Stimulated activated CD4-positive, alpha-beta T cell treated with anti-CD3 and anti-CD28 coated beads, Interleukin-1b, Interleukin-23, amount 100 ng/mL, for 48 hours (primary cell): ENCODE measurements at places on chromosomes 16 and 17.

GRCh38 chr17:79707931-79708891 is 22.5 kb upstream of the ENPP7 start:
- peak; percentile 53 for DNase-seq

- DNase-seq = no peak
These were observed 90.2 kb upstream of the CCL2 start for GRCh38 chr17:34164837-34165236.

DNA sequence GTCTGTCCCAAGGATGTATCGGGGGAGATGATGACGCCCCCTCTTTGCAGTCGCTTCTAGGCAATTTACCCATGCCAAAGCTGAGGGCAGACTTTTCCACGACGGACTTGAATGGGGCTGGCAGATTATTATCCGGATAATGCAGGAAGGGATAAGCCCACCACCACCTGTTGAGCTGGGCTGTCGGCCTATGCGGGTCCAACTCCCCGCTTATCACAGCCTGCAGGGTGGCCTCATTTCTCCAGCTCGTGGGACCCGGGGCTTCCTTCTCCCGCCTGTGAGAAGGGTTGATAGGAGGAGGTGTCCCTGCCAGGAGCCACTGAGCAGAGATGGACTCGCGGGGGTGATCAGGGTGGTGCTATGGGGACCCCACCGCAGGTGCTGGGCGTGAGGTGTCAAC is 559 bp downstream of the CACNG5 start:
- DNase-seq = no peak

DNA sequence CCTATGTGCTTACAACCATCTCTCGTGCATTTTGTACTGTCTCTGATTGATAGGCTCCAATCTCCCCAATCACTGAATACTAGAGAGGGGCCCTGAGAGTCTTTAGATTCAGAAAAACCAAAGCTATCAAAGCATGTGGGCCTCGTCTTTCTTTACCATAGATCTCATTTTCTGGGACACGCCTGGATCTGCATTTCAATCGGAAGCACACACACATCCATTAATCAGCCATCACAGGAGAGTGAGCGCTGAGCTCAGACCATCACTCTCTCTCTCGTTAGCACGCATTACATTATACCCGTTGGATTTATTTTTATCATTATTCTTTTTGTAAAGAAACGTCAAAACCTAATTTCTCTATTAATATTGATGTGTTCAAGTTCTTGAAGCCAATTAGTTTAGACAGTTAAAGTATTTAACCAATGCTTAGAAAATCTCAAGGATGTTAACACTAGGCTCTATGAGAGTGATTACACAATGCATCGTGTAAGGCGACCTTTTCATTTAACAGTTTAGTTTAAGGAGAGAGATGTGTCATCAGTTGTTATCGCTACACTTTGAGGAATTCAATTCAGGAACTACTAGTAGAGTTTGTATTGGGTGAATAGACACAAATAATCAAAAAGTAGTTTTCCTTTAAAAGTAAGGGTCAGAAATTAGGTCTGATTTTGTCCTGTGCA is 650.7 kb downstream of the CDH8 start:
- DNase-seq = no peak

- no peak for DNase-seq
These were observed 43.5 kb downstream of the MAP1LC3B start for GRCh38 chr16:87435372-87436224.

DNA sequence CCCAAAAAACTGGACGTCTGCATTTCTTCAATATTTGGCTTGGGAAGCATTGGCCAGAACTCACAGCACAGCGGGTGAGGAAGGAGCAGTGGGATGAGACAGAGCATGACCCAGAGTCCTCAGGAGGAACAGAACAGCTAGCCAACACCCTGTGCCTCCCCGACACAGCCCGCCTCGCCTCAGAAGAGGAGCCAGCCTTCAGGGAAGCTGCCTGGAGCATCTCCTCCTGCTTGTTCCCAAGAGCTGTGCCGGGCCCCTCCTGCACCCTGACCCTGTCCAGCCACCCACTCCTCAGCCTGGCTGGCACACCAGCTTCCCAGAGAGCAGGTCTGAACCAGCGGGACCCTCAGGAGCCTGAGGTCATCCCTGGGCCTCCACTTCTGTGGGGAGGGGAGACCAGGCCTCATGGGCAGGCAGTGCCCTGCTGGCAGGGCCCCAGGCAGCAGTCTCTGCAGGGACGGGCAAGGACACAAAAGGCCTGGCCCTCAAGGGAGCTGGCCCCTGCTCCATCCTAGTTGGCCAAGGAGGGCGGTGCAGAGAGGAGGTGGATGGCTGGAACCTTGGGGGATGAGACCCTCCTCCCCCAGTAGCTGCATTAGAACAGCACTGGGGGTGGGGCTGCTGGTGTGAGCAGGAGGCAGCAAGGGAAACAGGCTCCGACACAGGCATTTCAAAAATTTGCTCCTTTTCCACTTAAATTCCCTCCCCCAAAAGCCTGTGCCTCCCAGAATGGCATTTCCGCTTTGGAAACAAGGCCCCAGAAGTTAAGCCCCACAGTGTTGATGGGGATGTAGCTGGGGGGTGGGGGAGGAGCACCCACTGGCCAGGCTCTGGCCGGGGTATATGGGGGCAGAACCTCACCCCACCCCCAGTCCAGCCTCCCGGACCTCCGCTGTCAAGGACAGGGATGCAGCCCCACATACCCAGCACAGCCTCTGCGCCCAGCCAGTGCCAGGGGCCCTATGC is 1.8 kb upstream of the BCAR1 start:
- no peak for DNase-seq

DNA sequence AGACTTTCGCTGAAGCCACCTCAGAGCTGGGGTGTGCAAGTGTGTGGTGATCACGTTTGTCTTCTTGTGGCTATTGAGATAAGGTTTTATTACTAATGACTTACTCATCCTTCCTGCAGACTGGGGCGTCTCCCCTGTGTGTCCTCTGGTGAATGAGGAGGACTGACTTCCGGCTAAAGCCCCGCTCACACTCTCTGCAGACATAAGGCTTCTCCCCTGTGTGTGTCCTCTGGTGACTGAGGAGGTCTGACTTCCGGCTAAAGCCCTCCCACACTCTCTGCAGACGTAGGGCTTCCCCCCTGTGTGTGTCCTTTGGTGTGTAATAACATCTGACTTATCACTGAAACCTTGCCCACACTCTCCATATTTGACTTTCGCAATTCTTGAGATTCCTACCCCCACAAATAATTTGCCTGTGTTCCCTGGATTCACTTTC is 19.4 kb downstream of the PRDM7 start:
- peak; percentile 21 for DNase-seq

- no peak for DNase-seq
These were observed at the start of gene SLC52A1 for GRCh38 chr17:5035315-5035714. Gene SLC52A1, minus strand, starts transcription at chr17:5035426. Its CDS starts 820 bp downstream, at chr17:5034606.

GRCh38 chr16:17939723-17940122 is 396.8 kb downstream of the NPIPA8 start:
- no peak for DNase-seq

DNA sequence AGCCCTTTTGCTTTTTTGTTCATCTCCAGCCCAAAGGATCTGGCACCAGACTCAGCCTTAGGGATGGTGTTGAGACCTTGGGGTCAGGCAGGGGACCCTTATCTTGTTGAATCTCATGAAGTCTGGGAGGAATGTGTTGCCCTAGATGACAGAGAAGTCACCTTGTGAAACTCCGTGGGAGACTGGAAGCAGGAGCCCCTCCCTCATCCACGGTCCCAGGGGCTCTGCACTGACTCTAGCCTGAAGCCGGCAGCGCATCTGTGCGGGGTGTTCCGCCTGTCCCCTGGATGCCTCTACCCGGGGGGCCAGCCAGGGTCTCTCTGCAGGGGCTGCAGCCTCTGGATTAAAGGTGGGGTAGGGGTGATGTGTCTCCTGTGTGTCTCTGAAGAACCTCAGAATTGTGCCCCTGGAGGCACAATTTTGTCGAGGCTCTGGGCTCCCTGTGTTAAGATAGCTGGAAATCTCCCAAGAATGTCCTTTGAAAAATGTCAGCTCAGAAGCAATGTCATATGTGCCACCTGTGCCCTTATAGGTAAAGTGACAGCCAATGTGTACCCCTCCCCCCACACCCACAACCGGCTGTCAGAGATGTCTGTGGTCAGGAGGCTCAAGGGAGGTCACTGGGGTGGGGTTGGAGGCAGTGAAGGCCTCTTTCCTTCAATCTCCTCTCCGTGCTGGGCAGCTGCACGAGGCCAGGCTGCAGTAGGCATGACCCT is 32.1 kb upstream of the CDC42EP4 start:
- no peak for DNase-seq

DNA sequence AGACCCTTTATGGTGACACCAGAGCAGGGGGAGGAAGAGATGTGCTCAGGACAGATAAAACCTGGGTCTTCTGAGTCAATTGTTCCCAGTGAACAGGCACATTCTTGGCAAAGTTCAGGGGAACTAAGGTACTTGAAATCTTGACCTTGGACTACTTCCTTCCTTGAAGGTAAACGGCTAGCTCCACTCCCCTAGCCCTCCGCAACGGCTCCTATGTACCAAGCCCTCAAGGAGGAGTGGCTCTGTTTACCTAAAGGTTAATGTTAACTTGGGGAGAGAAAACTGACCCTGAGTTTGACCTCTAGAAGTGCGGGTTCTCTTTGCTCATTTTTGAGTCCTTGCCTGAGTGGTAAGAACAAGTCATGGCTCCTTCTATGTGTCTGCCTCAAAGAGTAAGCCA is 7.8 kb downstream of the TTLL6 start:
- no peak for DNase-seq

GRCh38 chr17:11832401-11833137 is 164.7 kb downstream of the ZNF18 start:
- no peak for DNase-seq

DNA sequence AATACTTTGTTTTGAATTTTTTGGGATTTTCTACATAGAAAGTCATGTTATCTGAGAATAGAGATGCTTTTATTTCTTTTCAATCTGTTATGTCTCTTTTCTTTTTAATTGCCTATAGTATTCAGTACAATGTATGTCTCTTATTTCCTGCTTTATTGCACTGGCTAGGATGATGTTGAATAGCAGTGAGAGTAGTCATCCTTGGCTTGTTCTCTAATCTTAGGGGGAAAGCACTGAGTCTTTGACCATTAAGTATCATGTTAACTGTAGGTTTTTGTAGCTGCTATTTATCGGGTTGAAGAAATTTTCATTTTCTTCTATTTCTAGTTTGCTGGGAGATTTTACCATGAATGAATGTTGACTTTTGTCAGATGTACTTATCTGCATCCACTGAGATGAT is 10.0 kb upstream of the ABCA3 start:
- DNase-seq = no peak

GRCh38 chr16:85605912-85606841 is 6.9 kb upstream of the GSE1 start:
- DNase-seq = no peak

DNA sequence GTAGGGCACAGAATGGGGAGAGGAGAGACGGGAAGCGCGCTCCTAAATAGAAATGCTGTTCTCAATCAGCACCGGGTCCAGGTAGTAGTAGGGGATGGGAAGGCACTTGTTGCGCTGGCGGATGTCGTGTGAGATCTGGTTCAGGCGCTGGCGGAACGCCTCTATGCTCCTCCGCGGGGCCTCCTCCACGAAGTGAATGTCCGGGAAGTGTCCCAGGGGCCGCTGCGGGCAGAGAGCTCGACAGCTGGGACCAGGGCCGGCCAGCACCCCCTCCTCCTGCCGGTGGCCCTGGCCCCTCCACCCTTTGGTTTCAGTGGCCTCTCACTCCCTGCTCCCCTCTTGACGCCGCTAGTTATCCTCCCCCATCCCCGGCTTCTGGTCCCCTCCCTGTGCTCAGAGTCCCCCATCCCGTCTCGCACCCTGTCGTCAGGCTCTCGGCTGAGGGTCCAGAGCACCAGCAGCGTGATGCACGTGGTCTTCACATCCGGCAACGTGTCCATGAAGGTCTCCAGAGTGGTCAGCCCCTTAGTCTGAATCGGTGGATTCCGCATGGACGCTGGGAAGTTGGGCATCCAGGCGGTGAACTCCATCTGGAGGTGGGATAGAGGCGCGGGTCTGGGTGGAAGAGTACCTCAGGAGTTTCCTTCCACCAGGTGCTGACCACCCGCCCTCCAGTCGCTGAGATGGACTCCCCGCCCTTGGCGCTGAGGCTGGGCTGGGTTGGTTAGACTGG is 14.6 kb downstream of the ALOX12B start:
- no peak for DNase-seq

DNA sequence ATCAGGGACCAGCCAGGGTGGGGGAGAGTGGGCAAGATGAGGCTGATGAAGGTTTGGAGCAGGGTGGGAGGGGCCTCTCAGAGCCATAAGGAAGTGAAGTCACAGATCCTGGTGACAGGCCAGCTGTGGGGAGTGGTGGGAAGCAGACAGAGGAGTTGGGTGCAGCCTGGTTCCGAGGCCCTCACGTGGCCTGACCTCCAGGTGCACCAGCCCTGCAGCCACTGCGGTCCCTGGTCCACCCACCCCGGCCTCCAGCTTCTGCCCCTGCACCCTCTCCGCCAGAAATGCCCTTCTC is 3.9 kb upstream of the ZFPM1 start:
- no peak for DNase-seq

- DNase-seq = peak; percentile 41
These were observed 38.8 kb downstream of the RPGRIP1L start for GRCh38 chr16:53664724-53665345.

- no peak for DNase-seq
These were observed 61.7 kb downstream of the KPNA2 start for GRCh38 chr17:68097161-68097805.

- peak; percentile 20 for DNase-seq
These were observed 47.8 kb downstream of the ERN1 start for GRCh38 chr17:64081802-64082799.

DNA sequence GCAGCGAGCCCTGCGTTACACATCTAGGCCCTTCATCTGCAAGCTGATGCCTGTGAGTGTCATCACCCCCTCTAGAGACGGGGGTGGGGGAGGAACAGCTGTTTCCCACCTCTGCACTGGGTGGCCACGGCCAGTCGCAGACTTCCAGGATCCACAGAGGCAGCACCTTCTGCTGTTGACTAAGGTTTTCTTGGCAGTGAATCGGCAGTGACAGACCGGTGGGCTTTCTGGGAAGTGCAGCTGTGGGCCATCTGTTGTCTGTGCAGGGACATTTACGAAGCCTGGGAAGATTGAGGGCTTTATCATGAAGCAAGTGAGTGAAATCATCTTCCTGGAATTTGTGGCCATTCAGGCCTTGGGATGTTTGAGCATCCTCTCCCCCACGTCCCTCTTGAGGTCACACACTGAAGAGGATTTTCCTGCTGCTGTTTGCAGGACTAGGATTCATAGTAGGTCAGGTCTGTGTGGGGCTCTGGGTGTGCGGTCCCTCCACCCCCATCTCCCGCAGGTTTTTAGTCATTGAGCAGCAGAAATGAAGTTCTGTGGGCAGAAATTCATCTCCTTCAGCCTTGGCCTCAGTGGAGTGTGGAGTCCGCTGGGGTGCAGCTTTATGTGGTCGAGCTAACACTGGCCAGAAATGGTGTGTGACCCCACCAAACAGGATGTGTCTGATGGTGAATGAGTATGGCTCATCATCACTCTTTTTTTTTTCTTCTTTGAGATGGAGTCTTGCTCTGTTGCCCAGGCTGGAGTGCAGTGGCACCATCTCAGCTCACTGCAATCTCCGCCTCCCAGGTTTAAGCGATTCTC is 12.0 kb downstream of the PGS1 start:
- DNase-seq = no peak

GRCh38 chr16:27381236-27381635 is 20.7 kb upstream of the IL21R start:
- DNase-seq = no peak

GRCh38 chr17:412211-413015 is 59.8 kb upstream of the RPH3AL start:
- peak; percentile 65 for DNase-seq

GRCh38 chr16:72665701-72666100 is 382.2 kb downstream of the ZFHX3 start:
- DNase-seq = no peak

GRCh38 chr17:66928949-66929348 is 35.6 kb upstream of the CACNG4 start:
- no peak for DNase-seq

- DNase-seq = no peak
These were observed 129.2 kb upstream of the NACA2 start for GRCh38 chr17:61720016-61720795.
